Fibroblast of the aortic adventitia (primary cell): ENCODE measurements at places on chromosomes 7 and 10.

- DNase-seq = peak; percentile 61
These were observed 637 bp downstream of the SAMD8 start for GRCh38 chr10:75111907-75112679.

GRCh38 chr7:108142180-108142579 lies 12.0 kb upstream of the LAMB4 start:
- no peak for DNase-seq

DNA sequence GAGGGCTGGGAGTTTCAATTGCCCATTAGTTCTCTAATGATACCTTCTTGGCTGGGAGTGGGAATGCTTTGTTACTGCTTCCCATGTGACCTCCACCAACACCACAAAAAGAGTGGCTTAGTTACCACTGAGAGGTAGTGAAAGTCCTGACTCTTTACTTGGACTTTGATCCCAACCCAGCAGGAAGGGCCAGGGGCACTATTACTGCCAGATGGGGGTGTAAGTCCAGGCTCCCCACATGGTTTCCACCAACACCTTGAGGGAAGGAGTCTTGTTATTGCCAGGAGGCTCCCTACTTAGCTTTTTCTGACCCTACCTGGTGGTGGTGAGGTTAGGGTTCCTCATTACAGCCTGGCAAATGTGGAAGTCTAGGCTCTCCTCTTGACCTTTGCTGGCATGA lies 11.4 kb downstream of the GGCT start:
- DNase-seq = no peak

DNA sequence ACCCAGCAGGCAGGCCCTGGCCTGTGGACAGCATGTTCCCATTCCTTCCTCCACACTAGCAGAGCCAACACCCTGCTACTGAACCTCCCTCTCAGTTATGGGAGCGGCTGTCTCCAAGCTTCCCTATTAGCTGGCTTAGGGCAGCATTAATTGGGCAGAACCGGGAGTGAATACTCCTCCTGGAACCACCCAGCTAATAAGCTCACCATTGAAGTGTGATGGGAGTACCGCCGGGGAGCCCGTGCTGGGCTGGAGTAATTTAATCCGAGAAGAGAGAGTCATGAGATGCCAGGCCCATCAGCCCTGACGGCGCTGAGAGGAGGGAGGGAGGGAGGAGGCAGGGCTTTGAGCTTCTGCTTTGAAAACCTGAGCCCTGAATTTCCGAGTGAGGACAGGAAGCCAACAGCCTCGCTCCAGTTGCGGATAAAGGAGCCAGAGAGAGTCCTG lies 31.8 kb upstream of the ELFN1 start:
- peak; percentile 13 for DNase-seq

- no peak for DNase-seq
These were observed 871 bp downstream of the SPOCK2 start for GRCh38 chr10:72087392-72087968.

DNA sequence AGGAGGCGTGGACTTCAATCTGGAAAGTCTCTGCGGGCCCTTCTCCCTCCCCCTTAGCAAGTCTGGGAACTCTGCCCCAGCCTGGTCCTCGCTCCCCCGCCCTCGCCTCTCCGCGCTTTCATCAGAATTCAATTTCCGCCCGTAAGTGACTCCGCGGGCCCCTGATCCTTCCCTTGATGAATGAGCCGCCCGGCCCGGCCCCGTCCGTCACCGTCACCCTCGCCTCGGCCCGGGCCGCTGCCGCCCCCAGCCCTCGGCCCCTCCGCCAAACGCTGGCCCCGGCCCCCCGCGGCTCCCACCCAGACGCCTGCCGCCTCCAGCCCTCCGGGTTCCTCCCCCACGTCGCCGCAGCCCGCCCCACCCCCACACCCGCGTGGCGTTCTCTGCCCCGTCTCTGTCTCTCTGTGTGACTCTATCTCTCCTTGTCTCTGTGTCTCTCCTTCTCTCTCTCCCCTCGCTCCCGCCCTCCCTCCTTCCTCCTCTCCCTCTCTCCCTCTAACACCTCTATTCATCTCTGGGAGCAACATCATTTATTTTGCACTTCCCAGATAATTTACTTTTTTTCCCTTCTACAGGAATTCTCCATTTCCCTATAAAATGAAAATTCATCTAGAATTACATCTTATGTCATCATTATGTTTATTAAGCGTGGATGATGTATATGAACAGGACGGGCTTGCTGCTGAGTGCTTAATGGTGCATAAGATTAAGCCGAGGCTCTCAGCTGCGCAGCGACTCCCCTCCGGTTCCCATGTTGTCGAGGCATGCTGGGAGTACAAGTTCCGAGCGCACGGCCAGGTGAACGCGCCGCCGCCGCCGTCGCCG lies 91.2 kb upstream of the PAX2 start:
- peak; percentile 35 for DNase-seq

DNA sequence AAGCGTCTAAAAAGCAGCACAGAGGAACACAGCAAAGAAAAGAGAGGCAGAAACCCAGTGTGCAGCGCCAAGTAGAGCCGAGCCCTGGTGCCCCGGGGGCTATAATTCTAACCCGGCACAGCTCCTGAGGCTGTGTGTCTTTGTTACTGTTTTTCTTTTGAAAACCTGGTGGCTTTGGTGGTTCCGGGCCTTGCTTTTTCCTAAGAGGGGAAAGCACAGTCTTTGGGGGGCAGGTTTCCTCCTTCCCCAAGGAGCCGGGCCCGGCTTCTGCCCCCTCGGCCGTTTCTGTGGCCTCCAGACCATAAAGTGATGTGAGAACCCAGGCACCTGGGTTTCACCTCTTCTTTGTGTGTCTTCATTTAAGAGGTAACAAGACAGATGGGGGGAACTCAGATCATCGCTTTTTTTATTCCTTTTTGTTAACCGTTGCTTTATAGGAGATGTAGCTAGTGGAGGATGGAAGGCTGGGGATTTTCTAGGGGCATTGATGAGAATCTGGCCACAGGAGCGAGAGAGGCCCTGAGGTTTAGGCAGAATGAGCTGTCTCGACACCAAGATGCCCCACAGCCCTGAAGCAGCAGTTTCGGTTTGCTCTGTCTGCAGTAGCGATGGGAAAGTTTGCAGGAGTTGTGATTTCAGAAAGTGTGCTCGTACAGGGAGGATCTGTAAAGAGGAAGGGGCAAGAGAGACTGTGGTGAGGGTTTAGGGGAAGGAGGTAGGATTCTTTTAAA lies 367.8 kb upstream of the GALNT17 start:
- DNase-seq = no peak

- DNase-seq = peak; percentile 34
These were observed 58.4 kb upstream of the HDAC9 start for GRCh38 chr7:18437101-18437500.

DNA sequence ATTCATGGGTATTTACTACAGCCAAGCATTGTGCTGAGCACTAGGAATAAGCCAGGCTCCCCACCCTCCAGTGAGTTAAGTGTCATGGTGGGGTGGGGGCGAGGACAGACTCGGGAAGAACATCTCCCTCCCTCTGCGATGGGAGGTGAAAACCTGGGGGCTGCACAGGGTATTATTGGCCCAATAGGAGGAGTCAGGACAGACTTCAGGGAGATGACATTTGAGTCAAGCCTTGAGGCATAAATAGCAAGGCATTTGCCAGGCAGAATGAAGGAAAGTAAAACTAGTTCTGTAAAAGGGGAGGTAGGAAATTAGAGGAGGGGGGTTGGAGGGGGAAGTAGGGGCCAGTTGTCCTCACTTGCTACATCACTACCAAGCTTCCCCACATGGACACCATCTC lies 18.9 kb downstream of the NKX2-3 start:
- DNase-seq = no peak

GRCh38 chr10:91313-91712 lies 42.2 kb upstream of the TUBB8 start:
- DNase-seq = no peak

- no peak for DNase-seq
These were observed 273.1 kb downstream of the PHTF2 start for GRCh38 chr7:78071491-78072200.

DNA sequence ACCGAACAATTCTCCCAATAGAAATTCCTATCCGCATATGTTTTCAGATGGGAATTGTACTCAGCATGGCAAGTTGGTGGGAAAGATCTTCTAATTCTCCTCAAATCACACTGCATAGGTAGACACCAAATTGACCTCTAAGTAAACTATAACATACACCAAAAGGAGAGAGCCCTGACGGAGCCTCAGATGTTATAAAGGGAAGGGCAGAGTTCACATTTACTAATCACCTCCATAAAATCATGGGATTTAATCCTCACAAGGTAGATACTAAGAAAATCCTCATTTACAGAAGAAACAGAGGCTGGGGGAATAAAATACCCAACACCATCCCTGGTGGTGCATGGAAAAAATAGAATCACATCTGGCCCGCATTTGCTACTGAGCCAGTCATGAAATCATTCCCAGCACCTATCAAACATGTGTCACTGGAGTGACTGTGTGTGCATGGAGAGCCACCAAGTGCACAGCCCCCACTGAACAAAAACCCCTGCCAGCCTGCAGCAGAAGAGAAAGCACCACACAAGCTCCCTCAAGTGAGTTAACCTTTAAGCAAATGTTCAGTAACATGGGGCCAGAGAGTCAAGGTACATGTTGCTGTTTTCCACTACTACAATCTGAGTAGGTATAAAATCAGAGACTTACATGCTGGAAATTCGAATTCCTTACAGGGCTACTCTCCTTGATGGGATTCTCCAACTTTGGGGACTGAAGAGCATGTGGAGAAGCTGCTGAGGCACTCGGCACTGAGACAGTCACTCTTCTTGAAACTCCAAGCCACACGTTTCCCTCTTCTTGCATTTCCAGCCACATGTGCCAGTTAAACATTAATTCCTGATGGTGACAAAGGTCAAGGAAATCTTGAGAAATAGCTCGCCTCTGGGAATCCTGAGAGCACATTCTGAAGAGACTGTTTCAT lies at the start of gene DDC:
DDC (minus strand) TSS at position 766 of the 919 bp plus-strand sequence. CDS start 21,320 bp downstream, outside the sequence.
- no peak for DNase-seq
